ENCODE measurements at places on chromosomes 5 and 9.

- no peak for DNase-seq
Observed at GRCh38 chr5:39941416-39941815, 516.6 kb upstream of the DAB2 start.

DNA sequence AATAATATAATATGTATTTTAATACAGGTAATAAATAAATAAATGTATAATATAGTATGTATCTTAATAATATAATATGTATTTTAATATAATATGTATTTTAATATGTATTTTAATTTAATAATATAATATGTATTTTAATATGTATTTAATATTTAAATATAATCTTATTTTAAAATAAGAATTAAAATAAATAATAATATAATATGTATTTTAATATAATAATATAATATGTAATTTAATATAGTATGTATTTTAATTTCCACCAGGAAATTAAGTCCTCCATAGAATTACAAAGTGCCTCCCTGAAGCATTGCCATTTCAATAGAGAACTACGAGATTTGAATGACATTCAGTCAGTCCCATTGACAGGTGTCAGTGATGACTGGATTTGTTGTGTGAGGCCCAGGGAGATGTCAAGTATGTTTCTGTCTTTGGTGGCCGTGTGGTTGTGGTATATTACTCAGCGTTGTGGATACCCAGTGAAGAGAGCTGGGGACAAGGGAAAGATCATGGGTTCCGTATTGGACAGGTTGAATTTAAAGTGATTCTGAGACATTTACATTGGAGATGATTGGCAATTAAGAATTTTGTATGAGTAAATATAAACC, 14.2 kb upstream of the C5orf46 start:
- no peak for DNase-seq

DNA sequence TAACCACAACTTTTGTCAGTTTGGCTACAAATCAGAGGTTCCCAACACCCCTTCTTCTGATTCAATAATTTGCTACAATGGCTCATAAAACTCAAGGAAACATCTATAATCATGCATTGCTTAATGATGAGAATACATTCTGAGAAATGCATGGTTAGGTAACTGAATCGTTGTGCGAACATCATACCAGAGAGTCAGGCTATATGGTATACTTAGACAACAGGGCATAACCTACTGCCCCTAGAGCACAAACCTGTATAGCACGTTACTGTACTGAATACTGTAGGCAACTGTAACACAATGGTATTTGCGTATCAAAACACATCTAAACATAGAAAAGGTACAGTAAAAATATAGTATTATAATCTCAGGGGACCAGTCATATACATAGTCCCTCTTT, 31.0 kb upstream of the RNF38 start:
- DNase-seq, result no peak

DNA sequence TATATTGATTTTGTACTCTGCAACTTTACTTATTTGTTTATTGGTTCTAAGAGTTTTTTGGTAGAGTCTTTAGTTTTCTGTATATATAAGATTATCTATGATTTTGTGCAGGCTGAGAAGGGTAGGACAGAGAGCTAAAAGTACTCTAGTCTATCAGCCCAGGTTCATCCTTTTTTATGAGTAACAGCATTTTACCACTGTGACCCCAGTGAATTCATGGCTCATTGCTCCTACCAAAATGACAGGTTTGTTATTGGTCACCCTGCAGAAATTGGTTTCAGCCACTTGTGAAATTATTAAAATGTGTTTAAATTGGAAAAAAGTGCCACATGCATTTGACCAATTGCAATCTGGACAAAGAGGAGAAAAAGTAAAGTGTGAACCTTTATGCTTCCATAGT, 421.4 kb upstream of the DAB2 start:
- no peak for DNase-seq

GRCh38 chr9:29701559-29701958, 2128.3 kb upstream of the C9orf72 start:
- no peak for DNase-seq

- no peak for DNase-seq
Observed at GRCh38 chr9:86286278-86286677, 3.9 kb upstream of the ISCA1 start.

- no peak for DNase-seq
Observed at GRCh38 chr9:104833696-104834095, 69.8 kb downstream of the NIPSNAP3B start.

GRCh38 chr9:134405527-134405926, 79.3 kb downstream of the RXRA start:
- DNase-seq, result no peak

DNA sequence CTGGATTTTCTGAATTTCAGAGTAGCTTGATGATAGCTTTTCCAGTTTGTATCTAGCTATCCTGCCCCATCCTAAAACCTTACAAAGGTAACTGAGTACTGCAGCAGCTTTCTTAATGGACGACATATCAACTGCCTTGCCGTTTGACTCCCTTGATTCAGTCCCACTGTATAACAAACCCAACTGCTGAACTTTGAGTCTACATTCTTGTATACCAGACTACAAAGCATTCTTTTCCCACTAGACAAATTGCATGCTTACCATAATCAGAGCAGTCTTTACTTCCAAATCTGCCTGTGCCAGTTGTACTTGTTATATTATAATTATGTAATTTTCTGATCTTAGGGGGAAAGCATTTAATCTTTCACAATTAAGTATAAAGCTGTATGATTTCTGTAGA, 47.3 kb downstream of the ANKRD31 start:
- DNase-seq, result no peak

DNA sequence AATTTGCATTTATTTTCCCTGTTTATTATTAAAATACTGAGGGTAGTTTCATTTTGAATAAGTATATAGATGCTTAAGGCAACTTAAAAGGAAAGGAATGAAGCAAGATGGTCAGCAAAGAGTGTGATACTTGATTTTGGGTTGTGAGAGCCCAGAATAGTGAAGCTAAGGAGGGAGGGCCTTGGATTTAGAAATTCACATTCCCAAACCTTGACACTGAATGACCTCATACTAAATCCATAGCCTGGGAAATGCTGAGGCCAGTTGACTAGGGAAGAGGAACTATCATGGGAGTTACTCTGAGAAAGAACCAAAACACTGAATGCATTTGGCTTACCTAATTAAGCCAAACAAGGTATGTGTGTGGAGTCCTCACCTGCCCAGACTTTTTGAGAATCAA, 292.5 kb downstream of the SPATA31D1 start:
- DNase-seq, result no peak

All from NCI-H1105 (cell line).